Stimulated activated CD4-positive, alpha-beta T cell treated with anti-CD3 and anti-CD28 coated beads, Interleukin-2, amount 100 ng/mL, for 4 hours (primary cell): ENCODE measurements at places on chromosomes 7 and 10.

GRCh38 chr10:101693978-101694673 lies 844 bp downstream of the FBXW4 start:
- DNase-seq: peak; percentile 56

- DNase-seq: no peak
Measured at GRCh38 chr10:75484717-75485116, 53.3 kb downstream of the LRMDA start.

DNA sequence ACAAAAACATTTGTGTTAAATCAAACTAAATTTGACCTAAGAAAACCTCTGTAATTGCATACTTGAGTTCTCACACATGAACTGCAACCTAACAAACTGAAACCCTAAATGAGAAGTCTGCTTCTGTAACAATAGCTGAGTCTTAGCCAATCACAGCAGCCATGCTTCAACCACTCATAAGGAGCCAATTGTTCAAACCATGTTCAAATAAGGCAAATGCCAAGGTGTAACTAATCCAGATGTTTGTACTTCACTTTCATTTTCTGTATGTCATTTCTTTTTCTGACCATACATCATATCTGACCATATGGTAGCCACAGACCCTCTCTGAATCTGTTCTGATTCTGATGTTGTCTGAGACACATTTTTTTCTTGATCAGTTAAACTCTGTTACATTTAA lies 47.5 kb upstream of the ANTXRL start:
- DNase-seq: no peak

- no peak for DNase-seq
Measured at GRCh38 chr7:90692396-90692795, 96.3 kb downstream of the CDK14 start.

GRCh38 chr10:58925381-58925780 lies 251.1 kb upstream of the PHYHIPL start:
- DNase-seq: no peak

DNA sequence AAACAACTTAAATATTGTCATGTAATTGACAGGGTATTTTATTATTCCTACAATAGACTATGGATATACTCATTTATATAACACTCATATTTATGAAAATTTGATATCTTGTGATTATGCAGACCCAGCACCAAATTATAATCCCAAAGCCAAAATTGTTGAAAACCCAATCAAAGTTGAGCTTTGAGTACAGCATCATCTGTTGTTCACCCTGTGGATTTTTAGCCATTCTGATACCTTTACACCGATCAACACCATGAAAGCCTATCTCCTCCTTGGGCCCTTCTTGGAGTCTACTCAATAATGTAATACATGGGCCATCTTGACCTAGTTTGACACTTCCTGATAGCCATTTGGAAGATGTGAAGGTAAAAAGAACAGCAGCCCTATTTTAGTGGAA lies 49.5 kb downstream of the AASS start:
- DNase-seq: no peak

- DNase-seq: no peak
Measured at GRCh38 chr10:16819026-16819425, 1.8 kb upstream of the RSU1 start.

DNA sequence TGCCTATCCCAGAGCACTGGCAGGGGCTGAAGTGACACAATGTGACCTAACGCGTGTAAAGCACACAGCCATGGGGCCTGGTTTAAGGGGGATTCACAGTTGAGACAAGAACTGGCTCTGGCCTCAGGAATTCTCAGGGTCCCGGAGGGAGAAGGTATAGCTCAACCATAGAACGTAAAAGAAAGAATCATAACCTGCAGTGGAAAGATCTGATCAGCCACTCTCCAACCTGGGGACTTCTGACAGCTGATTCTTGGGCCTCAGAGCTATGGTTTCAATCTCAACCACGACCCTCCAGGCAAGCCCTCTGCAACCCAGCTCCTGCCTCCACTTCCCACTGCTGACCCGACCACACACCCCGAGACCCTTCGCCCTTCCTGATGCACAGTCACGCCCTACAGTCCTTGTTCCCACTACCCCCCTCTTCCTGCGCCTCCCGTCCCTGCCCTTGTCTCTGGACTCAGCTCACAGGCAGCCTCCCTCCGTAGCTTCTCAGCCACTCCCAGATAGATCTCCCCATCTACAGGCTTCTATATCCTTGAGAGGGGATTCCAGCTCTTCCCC lies 245.2 kb downstream of the BUB3 start:
- no peak for DNase-seq

GRCh38 chr7:32070406-32071360 lies at the start of gene PDE1C:
Gene PDE1C (minus strand): TSS chr7:32070407.
- no peak for DNase-seq

- no peak for DNase-seq
Measured at GRCh38 chr7:151143261-151144015, 24.1 kb downstream of the GBX1 start.

- no peak for DNase-seq
Measured at GRCh38 chr10:92846-93245, 42.4 kb upstream of the ZMYND11 start.

DNA sequence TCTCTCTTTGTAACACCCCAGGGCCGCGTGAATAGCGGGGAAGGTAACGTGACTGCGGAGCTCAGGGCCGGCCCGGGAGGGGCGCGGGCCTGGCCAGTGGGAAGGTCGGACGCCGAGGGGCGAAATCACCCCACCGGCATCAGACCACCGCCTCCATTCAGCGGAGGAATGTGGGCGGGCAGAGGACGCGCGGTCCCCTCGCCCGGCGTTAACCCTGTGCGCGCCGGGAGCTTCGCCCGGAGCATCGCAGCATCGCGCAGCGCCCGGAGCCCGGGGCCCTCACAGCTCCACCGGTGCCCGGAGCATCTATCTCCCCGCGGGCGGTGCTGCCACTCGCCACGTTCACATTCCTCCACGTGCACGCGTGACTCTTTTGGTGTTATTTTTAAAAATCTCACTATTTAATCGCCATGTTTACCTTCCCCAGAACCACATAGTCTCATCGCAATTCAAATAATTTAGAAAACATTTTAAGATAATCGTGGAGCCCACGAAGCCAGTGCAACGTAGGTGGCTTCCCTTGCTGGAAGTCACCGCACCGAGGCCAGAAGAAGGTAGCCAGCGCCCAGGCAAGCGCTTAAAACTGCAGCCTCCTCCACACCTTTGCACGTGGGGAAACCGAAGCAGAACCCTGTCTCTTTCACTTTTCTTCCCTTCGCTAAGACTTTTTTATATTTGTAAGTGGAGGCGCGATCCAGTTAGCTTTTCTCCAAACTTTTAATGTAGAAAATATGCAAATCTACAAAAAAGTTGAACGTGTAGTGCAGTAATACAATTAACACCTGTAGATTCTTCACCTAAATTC lies 21.8 kb downstream of the FGFBP3 start:
- DNase-seq: peak; percentile 14

GRCh38 chr7:95454438-95455045 lies 19.7 kb upstream of the PON2 start:
- no peak for DNase-seq

DNA sequence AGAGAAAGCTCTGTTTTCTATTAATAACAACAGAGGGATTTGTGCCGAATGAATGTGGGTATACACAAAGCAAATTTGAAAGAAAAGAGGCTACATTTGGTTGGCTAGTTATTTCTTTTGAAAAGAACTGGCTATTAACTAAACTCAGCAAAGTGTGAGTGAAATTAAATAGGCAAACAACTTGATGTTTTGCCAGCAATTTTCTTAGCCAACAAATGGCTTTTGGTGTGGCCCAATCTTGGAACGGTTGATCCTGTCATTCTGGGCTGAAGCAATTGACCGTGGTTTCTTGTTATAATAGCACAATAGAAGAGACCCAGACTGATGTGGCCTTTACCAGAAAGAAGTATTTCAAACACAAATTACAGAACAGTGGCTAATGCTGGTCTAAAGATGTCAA lies 898.6 kb downstream of the KCNMA1 start:
- DNase-seq: no peak

GRCh38 chr10:43452356-43452914 lies 15.5 kb downstream of the ZNF487 start:
- no peak for DNase-seq
